ENCODE measurements at places on chromosomes 13 and 19.

DNA sequence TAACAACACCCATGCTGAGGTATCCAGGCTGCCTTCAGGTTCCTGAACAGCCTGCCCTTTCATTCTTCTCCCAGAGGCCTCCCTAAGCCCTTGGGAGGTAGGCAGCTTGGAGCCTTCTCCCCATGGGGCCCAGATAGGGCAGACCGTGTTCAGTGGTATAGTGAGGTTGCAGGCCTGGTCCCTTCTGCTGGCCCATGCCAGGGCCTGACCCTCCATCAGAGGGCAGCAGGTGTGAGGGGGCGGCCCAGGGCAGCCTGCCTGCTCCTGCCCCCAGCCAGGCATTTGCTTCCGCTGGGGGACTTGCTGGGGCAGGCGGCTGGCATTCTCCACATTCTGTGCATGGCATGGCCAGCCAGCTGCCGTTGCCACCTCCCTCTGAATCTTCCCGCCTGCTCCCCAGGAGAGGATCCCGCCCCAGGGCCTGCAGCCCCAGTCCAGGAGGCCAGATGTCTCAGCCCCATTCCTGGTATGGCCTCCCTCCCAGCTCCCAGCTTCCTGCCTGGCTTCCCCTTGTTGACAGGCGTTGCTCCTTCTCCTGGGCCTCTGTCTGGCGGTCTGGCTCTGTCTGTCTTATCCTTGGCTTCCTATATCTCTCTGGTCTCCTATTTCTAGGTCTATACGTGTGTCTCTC is 8.9 kb downstream of the CIC start:
- DNase-seq = no peak

DNA sequence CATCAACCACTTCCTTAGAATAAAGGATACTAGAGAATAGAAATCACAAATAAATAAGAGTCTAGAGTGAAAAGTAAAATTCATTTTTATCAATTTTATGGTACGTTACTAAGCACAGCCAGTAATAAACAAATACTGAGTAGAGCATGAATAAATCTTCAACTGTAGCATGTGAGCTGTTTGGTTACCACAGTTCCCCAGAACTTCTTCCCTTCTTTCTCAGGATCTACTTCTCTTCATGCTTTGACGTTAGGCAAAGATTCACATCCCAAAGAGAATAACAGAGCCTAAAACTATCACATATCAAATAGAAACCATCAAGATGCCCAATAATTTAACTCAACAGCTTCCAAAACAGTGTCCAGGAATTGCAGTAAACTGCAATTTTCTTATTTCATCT is 7.4 kb downstream of the RUBCNL start:
- no peak for DNase-seq

- DNase-seq = no peak
Measured at GRCh38 chr19:18939922-18940768, 872 bp downstream of the HOMER3 start.

DNA sequence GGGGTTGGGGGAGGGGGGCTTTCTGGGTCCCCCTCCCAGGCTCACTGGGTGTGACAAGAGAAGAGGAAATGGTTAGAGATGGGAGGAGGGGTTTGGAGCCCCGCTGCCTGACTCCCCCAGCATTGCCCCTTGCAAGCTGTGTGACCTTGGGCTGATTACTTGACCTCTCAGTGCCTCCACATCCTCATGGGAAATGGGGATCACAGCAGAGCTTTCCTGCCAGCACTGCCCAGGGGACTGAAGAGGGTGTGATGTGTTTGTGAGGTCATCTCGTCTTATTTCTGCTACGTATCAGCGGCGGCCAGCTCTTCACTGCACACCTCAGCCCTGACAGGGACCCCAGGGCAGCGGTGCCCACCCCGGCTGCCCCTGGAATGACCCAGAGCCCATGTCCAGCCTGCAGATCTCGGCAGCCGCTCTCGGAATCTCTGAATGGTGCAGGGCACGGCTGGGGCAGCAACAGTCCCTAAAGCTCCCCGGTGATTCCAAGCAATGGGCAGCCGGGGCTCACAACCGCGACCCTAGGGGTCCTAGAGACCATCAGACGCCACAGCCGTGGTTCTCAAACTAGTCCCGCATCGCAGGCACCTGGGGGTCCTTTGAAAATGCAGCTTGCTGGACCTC is 8.4 kb downstream of the PNMA8B start:
- DNase-seq = no peak

DNA sequence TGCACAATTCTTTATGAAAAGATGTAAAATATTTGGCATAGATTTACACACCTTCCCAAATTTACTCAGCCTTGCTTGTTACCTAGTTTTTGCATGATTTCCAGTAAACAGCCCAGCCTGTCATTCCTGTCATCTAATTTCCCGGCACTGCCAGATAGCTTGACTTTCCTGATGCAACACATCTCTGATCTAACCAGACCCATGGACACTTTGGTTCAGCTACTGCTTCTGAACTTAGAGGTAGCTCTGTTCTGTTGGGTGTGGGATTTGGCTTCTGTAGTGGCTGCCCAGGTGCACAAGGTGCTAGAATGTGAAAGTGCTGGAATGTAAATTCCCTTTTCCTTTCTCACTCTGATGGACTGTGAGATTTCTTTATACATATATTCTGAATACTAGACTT is 1033.5 kb downstream of the SLITRK1 start:
- no peak for DNase-seq

- no peak for DNase-seq
Measured at GRCh38 chr19:805166-805551, 7.9 kb downstream of the PTBP1 start.

DNA sequence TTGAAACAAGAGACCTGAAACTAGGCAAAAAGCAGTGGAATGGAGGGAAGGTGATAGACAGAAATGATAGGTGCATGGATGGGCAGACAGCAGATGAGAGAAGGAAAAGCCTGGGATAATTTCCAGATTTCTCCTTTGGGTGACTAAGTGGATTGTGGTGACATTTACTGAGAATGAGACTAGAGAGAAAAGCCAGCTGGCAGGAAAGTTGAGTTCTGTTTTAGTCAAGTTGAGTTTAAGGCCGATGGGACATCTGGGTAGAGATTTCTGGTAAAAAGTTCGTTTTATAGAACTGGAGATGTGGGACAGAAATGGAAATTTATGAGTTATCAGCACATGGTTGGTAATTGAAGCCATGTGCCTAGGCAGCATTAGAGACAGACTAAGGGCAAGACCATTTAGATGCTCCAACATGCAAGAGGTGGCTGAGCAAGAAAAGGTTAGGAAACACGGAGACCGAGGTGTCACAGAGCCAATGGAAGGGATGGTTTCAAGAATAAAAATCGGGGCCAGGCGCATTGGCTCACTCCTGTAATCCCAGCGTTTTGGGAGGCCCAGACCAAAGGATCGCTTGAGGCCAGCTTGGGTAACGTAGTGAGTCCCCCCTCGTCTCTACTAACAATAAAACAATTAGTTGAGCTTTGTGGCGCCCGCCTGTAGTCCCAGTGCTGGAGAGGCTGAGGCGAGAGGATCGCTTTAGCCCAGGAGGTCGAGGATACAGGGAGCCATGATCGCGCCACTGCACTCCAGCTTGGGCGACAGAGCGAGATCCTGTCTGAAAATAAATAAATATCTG is 9.6 kb upstream of the DGKH start:
- DNase-seq = no peak

DNA sequence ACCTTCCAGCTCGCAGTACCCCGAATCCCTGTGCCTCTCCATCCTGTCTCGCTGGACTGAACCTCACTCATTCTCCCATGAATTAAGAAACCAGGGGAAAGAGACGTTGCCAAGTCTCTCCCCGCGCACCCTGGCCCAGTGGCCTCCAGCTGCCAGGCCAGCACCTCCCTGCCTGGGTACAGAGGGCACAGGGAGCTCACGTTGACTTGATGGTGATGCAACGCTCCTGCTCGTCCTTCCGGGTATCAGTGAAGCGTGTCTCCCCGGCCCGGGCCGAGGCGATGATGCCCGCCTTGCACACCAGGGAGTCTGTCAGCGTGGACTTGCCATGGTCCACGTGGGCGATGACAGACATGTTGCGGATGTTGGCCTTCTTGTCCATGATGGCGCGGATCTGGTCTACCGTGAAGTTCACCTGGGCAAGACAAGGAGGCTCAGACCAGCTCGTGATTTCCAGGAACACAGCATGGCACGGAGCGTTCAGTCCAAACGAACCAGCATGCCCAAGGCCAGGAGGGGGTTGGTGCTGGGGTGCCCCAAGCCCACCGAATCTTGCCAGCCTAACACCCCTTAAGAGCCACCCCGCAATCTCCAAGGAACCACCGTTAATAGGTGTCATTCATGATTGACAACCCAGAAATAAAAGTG is 1.2 kb downstream of the EEF2 start:
- no peak for DNase-seq

DNA sequence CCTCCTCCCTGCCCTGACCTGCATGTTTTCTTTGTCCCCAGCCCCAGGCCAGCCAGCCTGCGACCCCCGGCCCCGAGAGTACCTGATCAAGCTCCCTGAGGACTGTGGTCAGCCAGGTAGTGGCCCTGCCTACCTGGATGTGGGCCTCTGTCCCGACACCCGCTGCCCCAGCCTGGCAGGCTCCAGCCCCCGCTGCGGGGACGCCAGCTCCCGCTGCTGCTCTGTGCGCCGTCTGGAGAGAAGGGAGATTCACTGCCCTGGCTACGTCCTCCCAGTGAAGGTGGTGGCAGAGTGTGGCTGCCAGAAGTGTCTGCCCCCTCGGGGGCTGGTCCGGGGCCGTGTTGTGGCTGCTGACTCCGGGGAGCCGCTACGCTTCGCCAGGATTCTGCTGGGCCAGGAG is 5.6 kb downstream of the CILP2 start:
- no peak for DNase-seq

- DNase-seq = peak; percentile 17
Measured at GRCh38 chr19:52453324-52454094, at the start of gene ZNF578. Gene ZNF578, plus strand, starts transcription at chr19:52453553. Its CDS starts 48,293 bp downstream, at chr19:52501846.

Data from stimulated activated CD4-positive, alpha-beta T cell treated with anti-CD3 and anti-CD28 coated beads, Interleukin-15, amount 100 ng/mL, for 1 hour (primary cell).